Glutamatergic neuron (in vitro differentiated cells): ENCODE measurements at places on chromosomes 3 and 15.

DNA sequence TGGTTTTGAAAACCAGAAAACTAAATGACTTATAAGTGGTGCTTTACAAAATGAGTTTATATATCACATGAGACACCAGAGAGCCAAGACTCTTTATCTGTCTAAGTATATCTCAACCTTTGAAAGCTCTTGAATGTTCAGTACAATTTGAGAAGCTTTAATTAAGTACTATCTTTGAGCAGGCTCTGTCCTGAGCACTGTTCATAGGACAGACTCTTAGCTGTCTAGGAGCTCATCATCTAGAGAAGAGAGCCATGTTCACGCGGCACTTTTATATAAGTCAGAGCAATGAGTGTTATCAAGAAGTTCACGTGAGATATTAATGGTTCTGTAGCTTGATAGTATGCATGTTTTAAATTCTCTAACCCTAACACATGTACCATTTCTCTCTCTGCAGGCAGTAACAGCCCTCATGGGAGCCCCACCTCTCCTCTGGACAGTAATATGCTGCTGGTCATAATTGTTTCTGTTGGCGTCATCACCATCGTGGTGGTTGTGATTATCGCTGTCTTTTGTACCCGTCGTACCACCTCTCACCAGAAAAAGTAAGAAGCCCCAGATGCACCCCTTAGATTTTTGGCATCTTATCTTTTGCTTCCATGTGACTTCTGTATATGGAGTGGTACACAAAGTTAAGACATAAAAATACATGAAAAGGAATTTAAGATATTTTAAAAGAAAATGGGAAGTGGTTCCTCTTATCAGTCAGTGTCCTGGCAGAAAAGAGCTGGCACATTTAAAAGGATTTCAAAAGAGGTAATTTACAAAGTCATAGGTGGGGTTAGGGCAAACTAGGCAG is 86.0 kb downstream of the HCN4 start:
- DNase-seq = no peak

- DNase-seq = no peak
These were observed 168.4 kb upstream of the WNT5A start for GRCh38 chr3:55655544-55655943.

DNA sequence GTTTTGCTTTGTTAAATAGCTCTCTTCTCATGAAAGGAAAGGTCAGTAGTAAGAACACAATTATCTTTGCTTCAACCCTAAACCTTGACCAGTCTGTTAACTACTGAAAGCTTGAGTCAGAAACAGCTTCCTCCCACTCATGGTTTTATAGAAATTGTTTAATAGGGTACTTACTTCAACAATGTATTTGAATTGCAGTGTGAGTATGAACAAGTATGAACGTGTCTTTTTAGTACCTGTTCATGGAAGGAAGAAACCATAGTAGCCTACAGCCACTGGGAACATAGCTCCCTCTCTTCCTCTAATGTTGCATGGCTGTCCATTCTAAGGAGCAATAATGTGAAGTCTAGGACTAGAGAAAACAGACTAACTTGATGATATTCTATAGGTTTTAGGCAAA is 311.0 kb downstream of the MCTP2 start:
- DNase-seq = no peak

- DNase-seq = no peak
These were observed 130.1 kb downstream of the EDEM1 start for GRCh38 chr3:5317557-5317956.

- DNase-seq = no peak
These were observed 181.1 kb downstream of the GBE1 start for GRCh38 chr3:81580355-81580754.

DNA sequence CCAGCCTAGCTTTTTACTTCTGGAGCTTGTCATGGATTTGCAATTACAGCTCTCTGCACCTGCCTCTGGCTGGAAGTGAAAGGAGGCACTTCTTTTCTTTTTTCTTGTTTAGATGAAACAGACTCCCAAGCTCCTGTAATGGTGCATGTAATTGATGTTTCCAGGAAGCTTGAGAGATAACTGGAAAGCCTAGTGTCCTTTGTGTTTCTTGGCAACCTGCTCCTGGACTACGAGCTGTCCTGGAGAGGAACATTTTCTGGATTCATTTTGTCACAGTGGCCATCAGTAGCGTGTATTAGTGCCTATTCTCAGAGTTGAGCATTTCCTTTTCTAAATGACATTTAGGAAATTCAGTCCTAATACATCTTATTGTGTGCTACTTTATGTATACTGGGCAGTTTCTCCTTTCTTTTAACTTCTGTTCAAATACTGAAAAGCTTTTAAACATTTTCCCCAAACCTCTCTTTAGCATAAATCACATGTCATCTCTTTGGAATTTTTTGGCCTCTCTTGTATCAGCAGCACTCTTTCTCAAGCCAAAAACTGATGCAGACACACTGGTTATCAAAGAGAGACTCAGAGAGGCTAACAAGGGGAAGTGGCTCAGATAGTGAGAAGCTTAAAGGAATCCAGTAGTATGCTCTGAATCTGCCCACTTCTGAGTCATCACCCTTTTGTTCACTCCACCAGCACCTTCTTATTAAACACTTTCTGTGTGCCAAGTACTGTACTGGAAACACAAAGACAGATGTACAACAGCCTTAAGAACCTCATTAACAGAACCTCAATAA is 62.6 kb upstream of the SLC2A2 start:
- DNase-seq = no peak

DNA sequence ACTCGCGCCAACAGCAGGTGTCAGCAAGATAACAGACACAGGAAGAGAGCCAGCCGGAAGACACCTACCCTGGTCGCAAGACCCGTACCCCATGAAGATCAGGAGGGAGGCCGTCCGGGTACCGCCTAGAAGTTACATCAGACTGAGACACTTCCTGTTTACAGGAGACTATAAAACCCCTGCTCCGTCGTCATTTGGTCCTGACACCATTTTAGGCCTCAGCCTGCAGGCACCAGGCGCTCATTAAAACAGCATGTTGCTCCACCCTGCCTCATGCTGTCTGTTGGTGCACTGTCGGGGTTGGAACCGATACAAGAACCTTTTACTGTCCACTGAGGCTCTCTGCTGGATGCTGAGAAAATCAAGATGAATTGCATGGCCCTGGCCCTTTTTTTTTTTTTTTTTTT is 15.6 kb upstream of the PRTG start:
- peak; percentile 32 for DNase-seq

DNA sequence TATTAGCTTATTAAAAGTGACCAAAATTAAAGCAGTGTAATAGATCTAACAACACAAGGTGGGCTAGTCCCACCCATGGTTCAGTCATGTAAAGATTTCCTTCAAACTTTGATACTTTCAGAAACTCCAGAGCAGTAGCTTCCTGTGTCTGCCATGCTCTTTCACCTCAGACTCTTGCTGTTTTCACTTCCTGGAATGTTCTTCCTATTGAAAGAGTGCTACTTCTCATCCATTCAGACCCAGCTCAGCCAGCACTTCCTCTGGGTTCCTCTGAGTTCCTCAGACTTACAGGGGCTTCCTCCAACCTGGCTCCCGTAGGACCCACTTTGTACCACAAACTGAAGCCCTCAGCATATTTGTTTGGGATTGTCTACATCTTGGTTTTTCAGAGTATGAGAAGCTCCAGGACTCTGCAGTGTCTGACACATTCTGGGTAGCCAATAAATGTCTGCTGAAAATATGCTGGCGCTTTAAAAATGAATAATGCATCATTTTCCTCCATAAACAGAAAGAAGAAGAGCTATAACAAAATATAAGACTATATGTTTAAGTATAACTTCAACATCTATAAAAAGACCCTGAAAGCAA is 18.0 kb downstream of the NCEH1 start:
- no peak for DNase-seq

DNA sequence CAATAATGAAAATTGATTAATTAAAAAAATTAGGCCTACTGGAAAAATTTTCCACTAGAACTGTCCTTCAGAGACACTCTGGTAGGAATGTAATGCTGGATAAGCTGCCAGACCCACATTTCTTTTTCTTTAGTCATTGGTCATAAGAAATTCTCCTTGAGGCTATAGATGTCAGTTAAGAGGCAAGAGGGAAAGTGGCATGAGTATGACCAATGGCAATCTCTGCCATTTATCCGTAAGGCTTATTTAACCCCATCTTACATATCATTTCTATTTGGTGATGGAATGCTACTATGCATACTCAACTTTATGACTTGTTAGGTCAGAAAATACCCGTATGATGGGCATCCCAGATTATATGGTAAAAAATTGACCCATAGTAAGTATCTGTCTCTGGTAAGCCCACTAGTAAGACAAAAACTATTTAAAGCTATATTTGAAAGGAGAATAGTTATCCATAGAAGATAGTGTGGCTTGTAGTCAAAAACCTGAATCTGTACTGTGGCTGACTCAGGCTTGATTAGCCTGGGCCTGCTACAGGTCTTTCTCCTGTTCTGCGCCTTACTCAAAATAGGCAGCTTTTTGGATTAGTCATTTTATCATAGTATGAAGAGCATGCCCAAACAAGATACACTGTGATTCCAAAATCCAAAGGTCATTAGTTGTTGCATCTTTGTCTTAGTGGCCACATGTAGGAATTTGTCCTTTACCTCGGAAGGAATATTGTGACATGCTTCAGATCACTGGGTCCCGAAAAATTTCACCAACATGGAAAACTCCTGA is 314.7 kb downstream of the PYDC2 start:
- DNase-seq = no peak

DNA sequence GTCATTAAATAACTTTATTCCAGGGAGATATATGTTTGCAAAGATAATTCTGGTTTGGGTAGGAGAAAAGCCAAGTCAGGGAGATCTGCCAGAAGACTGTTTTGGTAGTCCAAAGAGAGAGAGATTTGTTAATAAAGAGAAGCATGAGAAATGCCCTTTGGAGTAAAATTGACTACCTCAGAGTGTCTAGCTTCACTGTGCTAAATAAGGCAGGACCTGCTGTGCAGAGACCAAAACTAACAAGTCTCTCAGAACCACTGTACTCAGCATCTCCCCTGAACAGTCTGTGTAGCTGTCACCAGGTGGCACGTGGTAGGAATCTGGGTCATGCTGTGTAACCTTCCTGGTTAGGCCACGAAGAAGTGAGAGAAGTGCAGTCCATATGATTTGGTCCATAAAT is 31.6 kb upstream of the SLC35G2 start:
- DNase-seq = no peak

GRCh38 chr15:99657996-99658395 is 75.2 kb downstream of the LYSMD4 start:
- no peak for DNase-seq

- DNase-seq = no peak
These were observed 4.5 kb upstream of the SCG5 start for GRCh38 chr15:32636908-32637567.

DNA sequence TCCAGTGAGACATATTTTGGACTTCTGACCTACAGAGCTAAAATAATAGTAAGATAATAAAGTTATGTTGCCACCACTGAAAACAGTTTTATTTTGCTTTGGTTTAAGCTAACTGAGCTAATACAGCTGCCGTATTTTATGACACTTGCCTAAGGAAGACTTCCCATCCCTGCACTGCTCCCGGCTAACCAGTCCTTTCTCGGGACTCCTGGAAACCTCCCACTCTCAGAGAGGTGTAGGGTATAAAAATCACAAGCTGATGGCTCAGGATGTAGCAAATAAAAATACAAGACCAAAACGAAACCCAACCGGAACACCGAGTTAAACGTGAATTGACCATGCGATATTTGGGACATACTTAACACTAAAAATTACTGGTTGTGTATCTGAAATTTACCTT is 448 bp upstream of the KBTBD12 start:
- DNase-seq = no peak

- no peak for DNase-seq
These were observed 257.7 kb upstream of the UBE2E1 start for GRCh38 chr3:23547905-23548650.
